ENCODE measurements at places on chromosomes 5 and 9.

DNA sequence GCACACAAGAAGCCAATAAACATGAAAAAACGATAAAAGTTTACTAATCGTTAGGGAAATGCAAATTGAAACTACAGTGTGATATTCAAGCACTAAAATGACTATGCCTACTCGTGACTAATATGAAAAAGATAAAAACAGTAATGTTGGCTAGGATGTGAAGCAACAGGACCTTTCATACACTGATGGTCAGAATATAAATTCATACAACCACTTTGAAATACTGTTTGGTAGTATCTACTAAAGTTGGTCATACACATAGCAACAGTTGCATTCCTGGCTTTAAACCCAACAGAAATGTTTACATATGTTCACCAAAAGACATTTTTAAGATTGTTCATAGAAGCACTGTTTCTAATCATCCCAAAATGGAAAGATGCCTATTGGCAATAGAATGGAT lies 24.3 kb downstream of the FBXO38 start:
- no peak for DNase-seq

DNA sequence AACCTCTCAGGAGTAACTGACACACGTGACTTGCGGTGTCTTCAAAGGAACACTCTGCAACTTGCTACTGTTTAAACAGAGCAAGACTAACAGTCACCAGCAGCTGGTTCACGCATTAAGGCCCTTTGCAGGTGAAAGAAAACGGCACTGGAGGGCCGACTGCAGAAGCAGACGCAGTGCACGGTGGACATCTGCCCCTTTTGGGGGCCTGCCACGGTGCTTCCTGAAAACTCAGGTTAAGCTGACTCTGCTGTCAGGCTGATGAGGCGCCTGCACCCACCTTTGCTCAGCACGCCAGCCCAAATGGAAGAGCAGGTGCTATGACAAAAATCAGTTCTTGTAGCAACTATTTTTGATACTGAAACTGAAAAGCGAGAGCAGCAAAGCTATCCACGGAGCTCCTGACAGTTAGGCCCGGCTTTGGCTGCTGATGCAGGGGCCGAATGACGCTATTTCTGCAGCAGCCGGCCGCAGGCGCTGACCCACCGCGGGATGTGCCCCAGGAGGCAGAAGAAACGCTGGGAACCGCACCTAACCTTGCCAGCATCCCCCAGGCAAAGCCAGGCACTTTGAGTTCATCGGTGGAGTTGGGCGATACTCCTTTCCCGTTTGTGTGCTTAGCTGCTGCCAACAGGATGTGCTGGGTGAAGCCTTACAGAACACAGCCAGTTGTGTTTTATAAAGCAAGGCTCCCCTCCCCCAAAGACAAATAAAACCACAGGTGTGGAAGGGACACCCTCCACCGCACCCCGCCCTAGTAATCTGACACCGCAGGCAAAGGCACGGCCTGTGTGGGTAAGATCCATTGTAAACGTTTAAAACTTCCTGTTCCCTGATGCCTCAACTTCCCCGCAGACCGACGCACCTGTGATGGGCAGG lies 21.1 kb upstream of the TERT start:
- DNase-seq, result peak; percentile 74

DNA sequence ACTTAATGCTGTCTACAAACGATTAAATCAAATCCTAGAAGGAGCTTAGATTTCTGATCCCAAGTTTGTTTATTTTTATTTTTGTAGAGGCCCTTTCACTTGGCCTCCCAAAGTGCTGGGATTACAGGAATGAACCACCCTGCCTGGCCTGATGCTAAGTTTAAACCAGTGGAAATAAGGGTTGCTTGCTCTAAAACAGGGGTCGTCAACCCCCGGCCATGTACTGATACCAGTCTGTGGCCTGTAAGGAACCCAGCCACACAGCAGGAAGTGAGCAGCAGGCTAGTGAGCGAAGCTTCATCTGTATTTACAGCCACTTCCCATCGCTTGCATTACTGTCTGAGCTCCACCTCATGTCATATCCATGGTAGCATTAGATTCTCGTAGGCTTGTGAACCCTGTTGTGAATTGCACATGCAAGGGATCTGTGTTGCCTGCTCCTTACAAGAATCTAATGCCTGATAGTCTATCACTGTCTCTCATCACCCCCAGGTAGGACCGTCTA lies 11.4 kb downstream of the TTC1 start:
- peak; percentile 8 for DNase-seq

DNA sequence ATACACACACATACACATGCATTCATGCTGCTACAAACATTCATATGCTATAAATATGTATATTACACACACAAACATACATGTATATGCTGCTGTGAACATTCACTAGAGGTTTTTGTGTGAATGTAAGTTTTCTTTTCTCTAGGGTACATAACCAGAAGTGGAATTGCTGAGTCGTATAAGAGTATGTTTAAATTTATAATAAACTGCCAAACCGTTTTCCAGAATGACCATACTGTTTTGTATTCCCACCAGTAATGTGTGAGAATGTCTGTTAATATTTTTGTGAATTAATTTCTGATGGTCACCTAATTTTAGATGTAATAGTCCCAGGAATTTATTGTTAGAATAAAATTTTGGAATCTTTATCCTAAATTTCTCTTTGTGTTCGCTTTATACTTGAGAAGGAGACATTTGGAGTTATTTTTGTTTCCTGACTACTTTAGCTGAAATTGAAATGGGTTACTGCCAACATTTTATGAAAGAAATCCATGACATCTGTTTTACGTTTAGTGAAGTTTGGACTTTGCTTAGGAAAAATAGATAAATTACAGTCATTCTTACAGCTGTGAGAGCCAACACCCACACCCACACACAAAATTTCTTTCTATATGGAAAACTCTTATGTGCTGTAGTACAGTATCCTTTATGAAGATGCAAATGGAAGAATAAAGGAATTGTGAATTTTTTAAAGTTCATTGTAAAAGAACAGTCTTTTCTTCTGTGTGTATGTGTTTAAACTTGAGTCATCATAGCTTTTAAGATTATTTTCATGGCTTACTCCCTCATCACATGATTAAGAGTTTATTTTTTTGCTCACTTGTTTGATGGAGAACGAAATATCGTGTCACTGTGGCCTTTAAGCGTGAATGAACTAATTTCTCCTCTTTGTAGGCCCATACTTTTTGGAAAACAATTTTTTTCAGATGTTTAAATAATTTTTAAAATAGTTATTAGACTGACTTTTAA lies 24.3 kb downstream of the CENPP start:
- DNase-seq, result no peak

- DNase-seq, result no peak
Measured at GRCh38 chr9:77856615-77857014, 175.0 kb downstream of the GNAQ start.

DNA sequence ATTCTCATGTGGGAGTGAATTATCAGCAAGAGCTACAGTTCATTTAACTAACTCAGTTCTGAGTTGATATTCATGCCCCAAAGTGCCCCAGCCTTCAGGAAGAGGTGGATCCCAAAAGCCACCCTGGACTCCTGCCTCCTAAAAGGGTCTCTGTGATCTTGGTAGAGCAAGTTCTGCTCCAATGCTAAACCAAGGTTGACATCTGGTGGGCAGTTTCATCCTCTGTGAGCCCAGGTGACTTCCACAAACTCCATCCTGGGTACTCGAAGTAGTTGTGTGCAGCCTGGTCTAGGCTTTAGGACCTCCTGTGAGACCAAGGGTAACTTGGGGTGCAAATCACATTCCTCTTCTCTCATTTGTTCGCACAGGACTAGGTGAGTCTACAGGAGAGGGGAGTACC lies 816.8 kb downstream of the MTRR start:
- DNase-seq, result no peak

- peak; percentile 27 for DNase-seq
Measured at GRCh38 chr5:76790632-76791290, 28.1 kb upstream of the F2RL1 start.

GRCh38 chr9:104617418-104617817 lies 586 bp downstream of the OR13C9 start:
- DNase-seq, result no peak

DNA sequence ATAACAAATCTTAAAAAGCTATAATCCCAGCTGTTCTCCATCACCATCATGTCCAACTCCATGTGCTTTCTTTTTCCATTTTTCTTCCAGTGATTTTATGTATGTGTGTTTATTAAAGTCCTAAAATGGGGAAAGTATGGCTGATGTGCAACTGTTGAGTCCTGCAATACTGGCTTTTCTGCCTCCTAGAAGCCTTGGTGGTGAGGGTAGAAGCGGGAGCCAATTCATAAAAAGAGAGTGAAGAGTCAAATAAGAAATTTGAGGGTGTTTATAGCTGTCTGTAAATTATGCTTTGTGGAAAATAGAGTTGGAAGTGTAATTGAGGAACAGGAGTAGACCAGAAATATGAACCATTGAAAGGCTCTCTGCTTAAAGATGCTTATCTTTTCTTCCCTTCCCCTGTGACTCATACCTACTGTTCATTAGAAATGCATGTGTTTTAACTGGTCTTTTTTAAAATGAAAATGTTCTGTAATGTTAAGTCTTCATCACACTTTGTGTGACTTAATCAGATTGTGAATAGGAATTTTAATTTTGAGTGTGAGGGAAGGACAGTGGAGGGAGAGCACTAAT lies 80.1 kb downstream of the ZCCHC7 start:
- DNase-seq, result no peak

DNA sequence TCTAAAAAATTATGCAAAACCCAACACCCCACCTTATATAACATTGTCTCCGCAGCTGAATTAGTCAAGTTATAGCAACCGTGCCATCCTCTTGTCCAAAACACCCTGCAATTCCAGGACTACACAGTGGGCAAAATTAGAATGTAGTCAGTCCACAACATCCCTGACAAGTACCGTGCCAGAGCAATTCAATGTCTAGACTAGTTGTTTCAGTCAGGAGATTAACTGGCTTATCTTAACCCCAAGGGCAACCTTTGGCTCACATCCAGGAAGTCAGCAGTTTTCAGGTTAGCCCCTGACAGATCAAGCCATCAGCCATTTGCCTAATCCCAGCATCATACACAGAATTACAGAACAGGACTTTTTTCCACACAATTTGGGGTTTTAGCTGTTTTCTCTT lies 240.8 kb upstream of the TMEM161B start:
- no peak for DNase-seq

DNA sequence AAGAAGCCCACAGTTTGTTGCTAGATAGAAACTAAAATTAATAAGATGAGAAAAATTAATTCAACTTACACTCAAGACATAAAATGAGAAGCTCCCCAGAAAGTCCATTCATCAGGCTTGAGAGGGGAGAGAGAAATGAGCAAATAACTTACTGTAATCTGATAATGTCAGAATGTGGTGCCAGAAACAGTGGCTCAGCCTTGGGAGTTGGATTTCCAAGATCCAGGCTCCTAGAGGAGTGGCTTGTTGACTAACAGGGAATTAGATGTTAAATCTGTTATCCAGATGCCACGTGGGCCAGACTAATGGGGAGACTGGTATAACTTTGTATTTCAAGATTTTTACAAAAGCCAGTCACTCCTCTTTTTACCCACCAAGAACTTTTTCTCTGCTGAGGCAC lies 458.2 kb downstream of the GADD45G start:
- DNase-seq, result no peak

DNA sequence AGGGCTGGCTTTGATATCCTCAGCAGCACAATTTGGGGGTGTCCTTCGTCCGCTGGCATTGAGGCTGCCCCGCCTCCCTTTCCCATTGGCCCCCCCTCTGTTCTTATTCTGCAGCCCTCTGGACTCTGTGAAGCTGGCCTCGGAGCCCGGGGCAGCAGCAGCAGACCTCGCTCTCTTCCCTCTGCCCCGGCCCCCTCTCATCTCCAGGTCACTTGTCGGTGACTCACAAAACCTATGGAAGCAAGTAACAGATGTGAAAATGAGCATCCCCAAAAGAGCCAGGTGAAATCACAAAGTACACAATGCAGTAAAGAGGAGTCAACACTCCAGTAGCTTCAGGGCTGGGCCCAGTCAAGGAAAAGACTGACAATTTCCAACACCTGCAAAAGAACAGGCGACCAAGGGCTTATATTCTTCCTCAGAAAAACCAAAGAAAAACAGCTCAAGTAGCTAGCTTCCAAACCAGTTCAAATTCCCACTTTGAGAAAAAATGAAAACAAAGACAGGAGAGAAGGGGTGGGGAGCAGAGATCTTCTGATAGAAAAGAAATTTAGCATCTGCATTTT lies 97.5 kb downstream of the ZNF608 start:
- no peak for DNase-seq

DNA sequence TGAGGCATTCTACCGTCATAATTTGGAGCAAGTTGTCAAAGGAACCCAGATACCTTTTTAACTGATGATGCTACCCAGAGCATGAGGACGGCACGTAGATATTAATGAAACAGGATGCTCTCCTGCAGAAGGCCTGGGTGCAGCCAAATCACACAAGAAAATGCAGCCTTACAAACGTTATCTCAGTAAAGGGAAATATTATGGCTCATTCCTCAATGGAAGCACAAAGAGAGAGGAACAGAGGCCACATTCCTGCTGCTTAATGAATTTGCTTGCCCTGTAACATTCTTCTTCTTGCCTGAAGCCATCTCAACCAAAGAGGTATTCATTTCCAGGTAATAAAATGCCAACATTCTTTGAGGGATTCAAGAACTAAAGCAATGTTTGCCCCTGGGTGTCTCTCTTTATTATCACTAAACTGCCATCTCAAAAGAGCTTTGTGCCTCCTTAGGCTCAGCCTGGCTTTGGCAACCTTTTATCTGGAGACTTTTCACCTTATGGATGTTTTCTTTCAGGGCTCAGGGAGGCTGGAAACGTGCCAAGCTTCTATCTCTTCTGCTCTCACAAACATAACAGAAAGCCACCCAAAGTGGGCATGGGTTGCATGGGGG lies 92.9 kb downstream of the TNC start:
- no peak for DNase-seq

Measured in CD4-positive, alpha-beta T cell treated with Interleukin-17A for 4 hours (primary cell).